ENCODE measurements at places on chromosomes 3 and 15. TPM values are rescaled to one million over a fixed set of nuclear protein-coding genes. Genes with fewer than 3 reads are reported as not detected.
A peak's percentile ranks its signal among the peaks of the same experiment; 100 is the strongest.

DNA sequence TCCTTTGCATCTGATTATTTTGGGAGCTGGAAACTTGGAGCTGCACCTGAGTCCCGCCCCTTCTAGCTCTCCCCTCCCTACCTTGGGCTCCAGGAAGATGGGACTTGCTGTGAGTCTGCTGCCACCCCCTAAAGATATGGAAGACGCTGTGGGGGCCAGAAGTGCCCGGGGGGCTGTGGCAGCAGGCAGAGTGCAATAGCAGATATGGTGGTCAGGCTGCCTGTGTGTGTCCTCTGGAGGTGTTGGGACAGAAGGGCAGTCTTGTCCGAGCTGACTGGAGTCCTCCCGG lies 485 bp downstream of the PAK6 start:
- peaks cover 2% of the 10 kb centered on the region for H3K27me3 ChIP-seq
- H3K27ac ChIP-seq: no peak overlapping the region
- peaks cover 8% of the 10 kb centered on the region for H3K4me1 ChIP-seq
- no peaks in the 10 kb centered on the region for H3K36me3 ChIP-seq
- no peak for DNase-seq
- H3K4me3 ChIP-seq: peak overlapping the region; percentile 71

The LMAN1L gene
- total RNA-seq: under 0.01 TPM

DNA sequence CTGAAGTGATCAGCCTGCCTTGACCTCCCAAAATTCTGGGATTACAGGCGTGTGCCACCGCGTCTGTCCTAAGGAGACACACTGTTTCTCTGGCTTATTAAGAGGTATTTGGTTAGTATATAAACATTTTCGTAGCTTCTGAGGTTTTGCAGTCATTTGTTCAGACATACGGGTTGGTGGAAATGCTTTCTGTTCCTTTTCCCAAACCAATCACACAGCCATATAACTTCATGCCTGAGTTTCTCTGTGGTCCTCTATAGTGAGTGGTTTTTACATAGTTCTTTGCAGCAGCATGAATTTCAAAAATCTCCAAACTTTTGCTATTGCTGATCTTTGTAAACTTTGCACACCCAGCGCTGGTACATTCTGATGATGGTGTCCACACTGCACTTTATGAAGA lies 100.5 kb downstream of the AKAP13 start:
- DNase-seq: no peak
- H3K4me3 ChIP-seq: no peak overlapping the region
- H3K27ac ChIP-seq: no peak overlapping the region

The SCG3 gene
- total RNA-seq: not detected

The CPN2 gene
- total RNA-seq: 0.29 TPM

GRCh38 chr3:111858642-111859041 lies 423 bp upstream of the PHLDB2 start:
- H3K4me3 ChIP-seq: peak overlapping the region; percentile 85
- peaks cover 4% of the 10 kb centered on the region for H3K36me3 ChIP-seq
- H3K27ac ChIP-seq: peak overlapping the region; percentile 91
- no peaks in the 10 kb centered on the region for H3K27me3 ChIP-seq

DNA sequence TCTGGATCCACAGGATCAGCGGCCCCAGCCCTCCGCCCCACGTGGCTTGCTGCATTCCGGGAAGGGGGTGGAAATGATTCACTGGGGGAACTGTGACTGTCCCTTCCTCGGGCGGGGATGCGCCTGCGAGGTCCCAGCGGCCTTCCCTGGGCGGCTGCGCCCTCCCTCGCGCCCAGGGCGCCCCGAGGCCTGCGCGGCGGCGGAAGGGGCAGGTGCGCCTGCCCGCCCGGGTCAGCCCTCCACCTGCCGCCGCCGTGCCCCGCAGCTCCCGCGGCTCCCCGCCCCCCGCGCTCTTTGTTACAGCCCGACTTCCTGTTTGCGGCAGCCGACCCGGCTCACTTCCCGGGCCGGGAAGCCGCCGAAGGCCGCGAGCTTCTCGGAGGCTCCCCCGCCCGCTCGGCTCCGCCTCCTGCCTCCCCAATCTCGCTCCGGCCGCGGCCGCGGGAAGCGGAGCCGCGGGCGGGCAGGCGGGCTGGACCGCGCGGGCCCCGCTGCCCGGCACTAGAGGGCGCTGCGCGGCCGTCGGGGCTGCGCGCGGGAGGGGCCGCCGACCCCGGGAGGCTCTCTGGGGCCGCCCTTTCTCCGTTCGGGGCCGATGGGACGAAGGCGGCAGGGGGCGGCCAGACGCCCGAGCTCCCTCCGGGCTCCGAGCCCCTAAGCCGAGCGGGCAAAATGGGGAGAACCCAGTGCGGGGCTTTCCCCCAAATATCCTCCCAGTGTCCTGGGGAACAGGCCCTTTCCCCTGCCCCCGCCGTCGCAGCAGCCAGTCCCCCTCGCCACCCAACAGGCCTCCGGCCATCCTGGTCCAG lies 11.5 kb upstream of the CHAC1 start:
- peak overlapping the region; percentile 62 for H3K27ac ChIP-seq
- no peaks in the 10 kb centered on the region for H3K27me3 ChIP-seq
- peaks cover 20% of the 10 kb centered on the region for H3K4me1 ChIP-seq
- peak; percentile 100 for DNase-seq

GRCh38 chr3:183515968-183516851 lies 39.3 kb downstream of the KLHL6 start:
- H3K36me3 ChIP-seq: no peaks in the 10 kb centered on the region
- no peak overlapping the region for H3K27ac ChIP-seq
- H3K27me3 ChIP-seq: peaks cover 22% of the 10 kb centered on the region
- no peak for DNase-seq

The CLEC3B gene
- 48.9 TPM for total RNA-seq

The ELL3 gene
- 3.6 TPM for total RNA-seq

- no peak overlapping the region for H3K27ac ChIP-seq
- no peak for DNase-seq
- no peaks in the 10 kb centered on the region for H3K4me1 ChIP-seq
Measured at GRCh38 chr3:44104043-44104442, 137.6 kb upstream of the TOPAZ1 start.

- H3K4me1 ChIP-seq: no peaks in the 10 kb centered on the region
- H3K36me3 ChIP-seq: no peaks in the 10 kb centered on the region
- no peak overlapping the region for H3K27ac ChIP-seq
- no peaks in the 10 kb centered on the region for H3K27me3 ChIP-seq
Measured at GRCh38 chr3:181265750-181266333, 276.3 kb upstream of the DNAJC19 start.

The GOLGA8S gene
- under 0.01 TPM for total RNA-seq

GRCh38 chr15:100731267-100732152 lies 129.1 kb downstream of the ASB7 start:
- no peaks in the 10 kb centered on the region for H3K27me3 ChIP-seq
- peaks cover 34% of the 10 kb centered on the region for H3K4me1 ChIP-seq

- H3K36me3 ChIP-seq: no peaks in the 10 kb centered on the region
- H3K4me3 ChIP-seq: no peak overlapping the region
- no peaks in the 10 kb centered on the region for H3K27me3 ChIP-seq
- peak overlapping the region; percentile 6 for H3K27ac ChIP-seq
Measured at GRCh38 chr3:177981576-177981975, 554.7 kb upstream of the KCNMB2 start.

The FES gene
- total RNA-seq: 20.3 TPM

GRCh38 chr15:99197856-99198255 lies 51.5 kb downstream of the TTC23 start:
- no peaks in the 10 kb centered on the region for H3K27me3 ChIP-seq
- DNase-seq: no peak
- no peak overlapping the region for H3K27ac ChIP-seq
- H3K4me1 ChIP-seq: no peaks in the 10 kb centered on the region
- no peak overlapping the region for H3K4me3 ChIP-seq

The CFAP100 gene
- total RNA-seq: not detected

- no peaks in the 10 kb centered on the region for H3K27me3 ChIP-seq
- peak overlapping the region; percentile 98 for H3K27ac ChIP-seq
- H3K36me3 ChIP-seq: peaks cover 34% of the 10 kb centered on the region
- DNase-seq: no peak
- peaks cover 19% of the 10 kb centered on the region for H3K4me1 ChIP-seq
Measured at GRCh38 chr3:58307639-58308215, 1.4 kb downstream of the HTD2 start.
